ENCODE measurements at places on chromosomes 5 and 9.
A peak's percentile ranks its signal among the peaks of the same experiment; 100 is the strongest.

DNA sequence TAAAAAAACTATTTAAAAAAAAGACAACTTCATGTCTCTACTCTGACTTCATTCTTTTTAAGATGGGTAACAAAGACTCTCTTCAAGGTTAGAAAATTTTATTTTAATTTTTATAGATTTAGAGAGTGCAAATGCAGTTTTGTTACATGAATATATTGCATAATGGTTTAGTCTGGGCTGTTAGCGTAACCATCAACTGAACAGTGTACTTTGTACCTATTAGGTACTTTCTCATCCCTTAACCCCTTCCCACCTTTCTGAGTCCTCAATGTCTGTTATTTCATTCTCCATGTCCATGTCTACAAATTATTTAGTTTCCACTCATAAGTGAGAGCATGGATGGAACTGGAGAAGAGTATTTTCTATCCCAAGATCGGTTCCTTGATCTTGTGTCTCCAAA, 16.8 kb downstream of the TLR4 start:
- no peak for DNase-seq

- DNase-seq: no peak
Observed at GRCh38 chr5:1142886-1143669, 31.2 kb upstream of the SLC12A7 start.

DNA sequence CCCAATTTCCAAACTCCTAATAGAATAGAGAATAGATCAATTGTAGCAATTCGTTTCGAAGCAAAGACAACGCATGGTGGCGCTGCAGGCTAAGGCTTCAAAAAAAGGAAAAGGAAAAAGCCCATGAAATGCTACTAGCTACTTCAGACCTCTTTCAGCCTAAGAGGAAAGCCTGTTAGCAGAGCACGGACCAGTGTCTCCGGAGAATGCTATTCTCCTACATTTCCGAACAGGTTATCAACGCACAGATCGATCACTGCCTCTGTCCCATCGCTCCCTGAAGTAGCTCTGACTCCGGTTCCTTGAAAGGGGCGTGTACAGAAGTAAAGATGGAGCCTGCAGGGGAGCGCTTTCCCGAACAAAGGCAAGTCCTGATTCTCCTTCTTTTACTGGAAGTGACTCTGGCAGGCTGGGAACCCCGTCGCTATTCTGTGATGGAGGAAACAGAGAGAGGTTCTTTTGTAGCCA, at the start of gene PCDHB15:
Gene PCDHB15 (plus strand): TSS at position 146 of the 468 bp plus-strand sequence. CDS start 184 bp downstream, at position 330.
- no peak for DNase-seq

DNA sequence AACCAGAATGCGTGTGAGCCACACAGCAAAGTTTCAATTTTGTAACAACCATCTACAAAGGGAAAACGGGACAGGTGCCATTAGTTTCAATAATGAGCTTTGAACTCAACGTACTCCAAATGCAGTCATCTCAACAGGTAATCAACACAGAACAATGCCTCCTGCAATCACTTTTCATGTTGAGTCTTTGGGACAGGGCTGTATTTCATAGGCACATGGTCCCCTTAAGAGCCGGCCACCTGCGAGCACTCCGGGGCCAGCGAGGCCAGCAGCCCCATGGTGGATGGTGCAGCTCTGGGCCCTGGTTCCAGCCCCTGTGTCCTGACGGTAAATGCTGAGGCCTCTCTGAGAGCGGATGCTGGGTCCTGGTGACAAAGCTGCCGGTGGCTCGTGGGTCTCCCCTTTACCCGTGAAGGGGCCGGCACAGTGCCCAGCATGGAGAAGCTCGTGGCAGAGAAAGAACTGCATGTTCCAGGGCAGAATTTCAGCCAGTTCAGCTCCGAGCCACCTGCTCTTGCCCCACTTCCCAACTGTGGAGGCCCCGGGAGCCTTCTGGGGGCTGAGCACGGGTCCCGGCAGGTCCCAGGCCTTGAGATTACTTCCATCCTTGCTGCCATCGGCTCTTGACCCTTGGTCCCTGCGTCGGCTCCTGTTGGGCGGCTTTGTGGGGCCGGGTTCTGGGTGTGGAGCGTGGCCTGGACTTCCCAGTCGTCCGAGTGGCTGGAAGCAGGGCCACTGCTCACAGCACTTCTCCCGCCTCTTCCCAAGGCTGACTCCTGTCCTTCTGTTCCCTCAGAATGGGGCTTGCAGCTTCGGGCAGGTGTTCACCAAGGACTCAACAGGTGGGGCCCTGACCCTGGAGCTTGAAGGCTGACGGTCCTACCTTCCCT, 26.1 kb upstream of the RNU6ATAC start:
- DNase-seq: peak; percentile 40

GRCh38 chr5:163727028-163727427, 221.6 kb downstream of the MAT2B start:
- no peak for DNase-seq

GRCh38 chr5:82593481-82593880, 315.3 kb upstream of the RPS23 start:
- DNase-seq: no peak

DNA sequence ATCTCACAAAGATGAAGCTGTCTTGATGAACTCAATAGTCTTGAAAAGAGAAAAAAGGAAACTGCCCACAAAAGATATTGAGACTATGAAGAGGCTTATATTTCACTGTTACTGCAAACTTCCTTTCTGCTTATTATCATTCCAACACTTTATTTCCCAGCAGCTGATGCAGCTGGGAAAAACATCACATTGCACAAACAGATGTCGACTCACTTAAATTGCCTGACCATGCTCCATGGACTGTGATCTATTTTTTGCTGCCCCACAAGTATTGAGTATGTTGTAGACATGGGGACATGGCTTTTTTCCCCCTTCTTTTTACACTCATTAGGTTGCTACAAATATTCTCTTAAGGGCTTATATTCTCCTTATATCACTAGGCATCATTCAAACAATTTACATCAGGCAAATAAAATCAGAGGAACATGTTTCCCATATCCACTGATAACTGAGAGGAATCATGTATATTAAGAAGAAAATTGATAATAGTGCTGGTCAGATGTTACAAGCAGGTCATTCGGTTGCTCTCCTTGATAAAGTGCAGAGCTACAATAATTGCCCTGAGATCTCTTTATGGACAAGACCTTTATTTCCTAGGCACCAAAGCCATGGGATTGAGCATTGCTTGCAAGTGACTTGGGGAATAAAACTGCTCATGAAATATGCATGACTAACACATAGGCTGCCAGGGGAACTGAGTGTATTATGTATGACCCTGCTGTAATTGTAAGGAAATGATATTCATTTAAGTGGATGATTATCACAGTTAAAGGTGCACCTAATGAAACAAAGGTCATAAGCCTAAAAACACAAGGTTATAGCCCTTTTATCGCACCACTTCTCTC, 509.9 kb downstream of the ZNF608 start:
- no peak for DNase-seq

- peak; percentile 50 for DNase-seq
Observed at GRCh38 chr5:179865491-179866240, 7.0 kb upstream of the MRNIP start.

Data from left forelimb (tissue), 1 donor.